ENCODE measurements at places on chromosomes 2 and 18.

GRCh38 chr2:121539750-121540469, 9.2 kb downstream of the RNU4ATAC start:
- DNase-seq, result no peak

DNA sequence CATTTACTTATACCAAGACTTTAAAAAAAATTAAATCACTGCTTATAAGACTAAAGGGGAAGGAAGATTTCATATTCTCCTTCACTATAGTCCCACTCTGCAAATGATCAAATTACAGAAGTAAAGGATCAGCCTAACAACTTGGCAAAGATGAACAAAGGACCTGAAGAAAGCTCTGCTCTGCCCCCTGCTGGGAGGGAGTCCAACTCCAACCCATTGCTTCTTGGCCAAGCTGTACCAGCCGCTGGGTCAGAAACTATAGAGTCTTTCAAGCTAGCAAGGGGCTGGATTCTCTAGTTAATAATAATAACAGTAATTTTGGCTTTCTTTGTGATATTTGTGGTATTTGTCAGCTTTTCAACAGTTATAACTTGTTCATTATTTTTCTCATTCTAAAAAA, 927.0 kb upstream of the CRIM1 start:
- DNase-seq, result no peak

- no peak for DNase-seq
These were observed 54.4 kb downstream of the TMEFF2 start for GRCh38 chr2:192140236-192140839.

DNA sequence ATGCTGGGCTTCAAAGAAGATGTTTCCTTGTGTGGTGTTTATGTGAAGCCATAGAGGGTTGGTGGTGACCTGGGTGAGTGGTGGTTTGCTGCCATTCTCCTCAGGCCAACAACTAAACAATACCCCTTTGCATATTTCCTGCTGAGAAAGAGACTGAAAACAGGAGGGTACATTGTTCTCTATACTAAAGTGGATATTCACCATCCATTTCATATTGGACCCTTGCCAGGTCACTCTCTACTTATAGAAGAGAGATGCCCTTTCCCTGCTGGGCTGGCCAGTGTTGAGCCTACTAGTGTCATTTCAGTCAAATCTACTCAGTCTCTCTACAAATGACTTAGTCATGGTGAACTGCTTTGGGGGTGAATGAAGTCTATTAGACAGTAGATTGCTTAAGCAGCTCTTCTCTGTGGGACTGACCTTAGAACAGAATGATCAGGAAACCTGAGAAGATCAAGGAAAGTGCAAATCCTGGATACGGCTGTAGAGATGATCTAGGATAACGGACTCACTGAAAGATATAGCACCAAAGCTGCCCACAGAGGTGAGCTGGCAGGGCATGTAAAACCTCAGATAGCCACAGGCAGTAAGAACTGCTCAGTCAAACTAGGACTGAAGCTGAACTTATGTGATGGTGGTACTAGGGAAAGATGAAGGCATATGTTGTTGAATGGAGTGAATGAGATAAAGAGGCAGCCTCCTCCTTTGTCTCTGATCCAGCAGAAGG, 154.9 kb downstream of the MYO3B start:
- DNase-seq, result no peak

- no peak for DNase-seq
These were observed 274.5 kb upstream of the PXDN start for GRCh38 chr2:2018713-2019410.

DNA sequence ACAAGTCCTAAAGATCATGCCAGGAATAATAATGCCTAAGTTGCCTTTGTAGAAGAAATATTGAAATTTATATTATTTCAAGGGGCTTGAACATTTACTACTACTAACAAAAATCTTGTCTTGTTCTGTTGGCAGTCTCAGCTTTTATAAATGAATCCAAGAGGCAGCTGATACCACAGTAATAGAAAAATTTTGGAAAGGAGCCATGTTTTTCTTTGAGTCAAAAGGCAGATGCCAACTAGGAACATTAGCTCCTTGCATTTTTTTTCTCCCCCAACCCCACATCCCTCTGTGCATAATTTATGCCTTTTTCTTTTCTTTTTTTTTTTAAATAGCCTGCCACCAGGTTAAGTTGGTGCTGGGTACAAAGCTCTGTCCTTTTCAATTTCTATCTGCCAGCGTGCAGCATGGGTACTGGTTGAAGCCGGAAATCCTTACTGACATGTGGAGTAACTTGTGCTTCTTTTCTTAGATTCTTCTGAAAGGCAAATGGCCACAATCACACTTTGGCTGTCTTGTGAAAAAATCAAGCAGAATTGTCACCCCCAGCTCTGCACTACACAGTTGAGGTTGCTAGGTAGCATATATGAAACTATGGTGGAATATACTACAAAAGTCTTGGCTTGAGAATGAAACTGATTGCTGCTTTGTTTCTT, 98.8 kb downstream of the RHBDD1 start:
- no peak for DNase-seq

DNA sequence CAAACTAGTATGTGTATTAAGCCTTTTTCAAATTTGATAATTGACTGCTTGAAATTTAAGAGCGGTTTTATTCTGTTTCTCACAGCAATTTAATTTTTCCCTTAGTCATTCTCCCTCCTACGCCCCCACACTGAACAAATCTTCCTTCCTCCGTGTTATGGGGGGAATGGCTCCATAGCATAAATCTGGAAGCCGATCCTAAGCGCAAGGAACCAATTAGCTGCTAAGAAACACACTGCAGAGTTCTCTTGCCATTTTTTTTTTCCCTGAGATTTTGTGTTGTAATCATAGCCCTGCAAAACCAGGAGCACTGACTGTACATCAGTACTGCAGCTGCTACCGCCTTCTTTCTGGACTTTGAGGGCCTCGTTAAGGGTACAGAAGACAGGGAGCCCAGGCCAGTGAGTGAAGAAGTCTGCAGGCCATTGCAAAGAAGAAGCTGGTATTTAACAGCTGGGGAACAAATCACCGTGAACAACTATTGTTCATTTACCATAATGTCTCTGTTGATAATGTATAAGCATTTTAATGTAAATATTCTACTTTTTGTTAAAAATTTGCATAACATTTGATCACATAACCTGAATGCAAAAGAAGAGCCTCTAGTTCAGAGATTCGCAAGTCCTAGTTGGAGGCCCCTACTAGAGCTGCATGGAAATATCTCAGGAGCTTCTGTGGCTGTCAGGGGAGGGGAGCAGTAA, 264.0 kb downstream of the LRATD1 start:
- no peak for DNase-seq

DNA sequence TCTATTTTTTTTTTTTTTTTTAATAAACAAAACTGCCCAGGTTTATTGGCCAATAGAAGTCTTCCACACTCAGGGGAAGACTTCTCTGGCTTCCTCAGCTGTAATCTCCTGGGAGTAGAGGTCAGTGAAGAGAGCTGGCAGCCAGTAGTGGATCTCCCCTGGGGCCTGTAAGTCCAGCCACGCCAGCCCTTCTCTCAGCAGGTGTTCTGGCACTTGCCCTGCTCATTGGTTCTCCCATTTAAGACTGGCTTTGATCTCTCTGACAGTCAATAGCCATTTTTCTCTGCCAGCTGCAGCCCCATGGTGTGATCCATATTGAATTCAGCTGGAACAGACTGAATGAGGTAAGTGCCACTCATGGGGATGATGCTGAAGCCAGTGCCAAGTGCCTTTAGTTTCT, 170.6 kb upstream of the SPHKAP start:
- no peak for DNase-seq

- DNase-seq, result no peak
These were observed 678.8 kb downstream of the DCC start for GRCh38 chr18:53018791-53019190.

DNA sequence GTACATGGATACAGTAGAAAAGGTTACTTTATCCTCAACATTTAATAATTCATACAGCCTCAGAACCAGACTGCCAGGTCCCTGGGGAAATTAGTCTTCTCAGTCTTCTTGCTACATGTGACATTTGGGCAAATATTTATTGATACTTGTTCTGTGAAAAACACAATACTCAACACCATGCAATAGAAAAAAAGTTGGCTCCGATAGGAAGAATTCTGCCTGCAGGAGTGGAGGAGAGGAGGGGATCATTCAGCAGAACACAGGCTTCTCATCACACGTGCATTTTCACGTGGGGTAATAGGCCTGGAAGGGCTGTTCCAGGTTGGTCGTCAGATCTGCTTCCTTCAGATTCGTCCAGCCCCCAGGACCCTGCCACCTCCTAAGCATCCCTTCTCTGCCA, 58.4 kb upstream of the ACKR3 start:
- no peak for DNase-seq

Measured in GM04503 (cell line).